Renal pelvis (tissue), 12 donors: ENCODE measurements at places on chromosomes 4 and X. TPM values are rescaled to one million over a fixed set of nuclear protein-coding genes. Genes with fewer than 3 reads are reported as not detected.

DNA sequence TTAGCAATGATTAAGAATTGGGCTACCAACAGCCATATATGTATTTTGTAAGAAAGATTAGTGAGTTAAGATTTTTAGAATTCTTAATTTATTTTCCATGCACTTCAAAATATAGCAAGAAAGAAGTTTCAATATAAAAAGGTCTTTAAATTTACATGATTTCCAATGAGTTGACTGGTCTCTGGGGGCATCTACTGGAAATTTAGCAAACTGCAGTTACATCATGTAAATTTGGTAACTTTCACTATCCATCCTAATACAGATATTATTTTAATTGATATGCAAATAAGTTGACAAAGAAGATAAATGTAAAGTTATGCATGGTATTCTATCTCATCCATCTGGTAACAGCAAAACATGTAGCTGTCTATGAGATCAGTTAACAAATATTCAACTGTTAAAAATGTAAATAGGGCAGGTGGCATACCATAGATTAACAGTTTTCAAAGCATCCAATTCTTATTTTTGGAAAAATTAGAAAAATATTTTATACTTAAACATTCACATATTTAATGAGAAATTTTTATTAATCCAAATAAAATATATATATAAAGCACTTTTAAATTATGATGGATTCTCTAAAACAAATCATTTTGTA lies 29.1 kb downstream of the TTC29 start:
- peak; percentile 30 for DNase-seq

GRCh38 chr4:121299367-121299766 lies 81.5 kb downstream of the QRFPR start:
- DNase-seq, result no peak

DNA sequence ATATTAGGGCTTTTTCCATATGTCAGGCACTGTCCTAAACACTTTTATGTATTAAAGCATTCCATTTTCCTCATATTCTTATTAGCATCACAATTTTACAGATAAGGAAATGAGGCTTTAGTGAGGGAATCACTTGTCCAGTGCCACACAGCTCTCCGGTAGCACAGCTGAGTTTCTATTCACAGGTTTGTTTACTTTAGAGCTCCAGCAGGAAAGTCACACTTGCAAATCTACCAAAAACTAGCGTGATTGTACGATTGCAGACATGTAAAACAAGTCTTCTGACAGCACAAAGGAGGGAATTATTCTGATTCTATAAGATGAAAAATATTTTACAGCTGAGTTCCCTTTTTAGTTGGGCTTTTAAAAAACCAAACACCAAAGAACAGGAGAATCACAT lies 472.1 kb downstream of the TMA16 start:
- no peak for DNase-seq

GRCh38 chr4:185179488-185179887 lies 24.3 kb downstream of the CFAP97 start:
- no peak for DNase-seq

The CT83 gene
- polyA plus RNA-seq, result not detected

GRCh38 chr4:159096434-159096833 lies 6.4 kb upstream of the RAPGEF2 start:
- no peak for DNase-seq

The HERC5 gene
- polyA plus RNA-seq, result 3.9 TPM

The HMGN5 gene
- 56.1 TPM for polyA plus RNA-seq

DNA sequence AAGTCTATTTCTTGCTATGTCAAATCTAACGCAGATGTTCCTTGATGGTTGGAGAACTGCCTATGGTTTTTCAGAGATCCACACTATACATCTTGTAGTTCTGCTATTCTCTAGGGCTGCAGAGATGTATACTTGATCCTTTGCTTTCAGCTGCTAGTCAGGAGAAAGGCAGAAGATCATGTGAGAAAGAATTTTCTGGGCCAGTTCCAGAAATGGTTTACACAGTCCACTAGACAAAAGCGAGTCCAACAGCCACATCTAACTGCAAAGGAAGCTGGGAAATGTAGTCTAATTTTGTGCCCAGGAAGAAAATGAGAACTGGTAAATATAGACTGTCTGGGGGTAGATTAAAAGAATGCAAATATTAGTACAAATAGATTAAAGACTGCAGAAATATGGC lies 394.3 kb upstream of the SLIT2 start:
- peak; percentile 5 for DNase-seq

DNA sequence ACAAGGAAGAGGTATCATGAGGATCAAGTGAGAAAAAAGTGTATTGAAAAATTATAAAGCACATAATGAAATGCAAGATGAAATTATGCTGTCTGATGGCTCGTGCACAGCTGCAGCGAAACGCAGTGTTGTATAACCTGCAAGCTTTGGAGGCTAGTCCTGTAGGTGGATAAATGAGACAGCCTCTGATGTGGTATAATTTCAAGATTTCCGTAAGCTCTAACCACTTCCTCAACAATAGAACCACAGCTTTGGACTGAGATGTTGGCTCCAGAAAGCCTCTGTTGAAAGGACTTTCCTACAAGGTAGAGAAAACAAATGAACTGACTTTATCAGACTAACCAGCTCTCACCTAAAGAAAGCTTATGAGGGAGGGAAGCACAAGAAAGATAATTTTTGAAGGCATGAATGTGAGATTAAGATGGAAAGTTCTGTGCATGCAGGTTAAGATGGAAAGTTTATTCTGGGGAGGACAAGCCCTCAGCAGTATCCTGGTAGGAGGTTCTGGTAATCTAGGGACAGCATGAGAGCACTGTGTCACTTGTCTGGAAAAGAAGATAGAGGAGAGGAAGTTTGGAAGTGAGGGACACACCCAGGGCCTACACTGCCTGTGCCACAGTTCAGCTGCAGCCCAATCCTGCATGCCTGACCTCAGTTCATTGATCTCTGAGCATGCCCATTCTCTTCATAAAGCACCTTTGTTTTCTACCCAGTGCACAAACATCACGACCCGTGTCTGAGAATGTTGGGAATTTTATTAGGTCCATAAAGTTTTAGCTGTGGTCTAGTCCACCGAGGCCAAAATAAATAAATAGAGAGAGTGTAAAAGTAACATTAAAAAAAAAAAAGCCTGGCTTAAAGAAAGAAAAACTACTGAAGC lies 161.5 kb upstream of the SFRP2 start:
- DNase-seq, result peak; percentile 55

DNA sequence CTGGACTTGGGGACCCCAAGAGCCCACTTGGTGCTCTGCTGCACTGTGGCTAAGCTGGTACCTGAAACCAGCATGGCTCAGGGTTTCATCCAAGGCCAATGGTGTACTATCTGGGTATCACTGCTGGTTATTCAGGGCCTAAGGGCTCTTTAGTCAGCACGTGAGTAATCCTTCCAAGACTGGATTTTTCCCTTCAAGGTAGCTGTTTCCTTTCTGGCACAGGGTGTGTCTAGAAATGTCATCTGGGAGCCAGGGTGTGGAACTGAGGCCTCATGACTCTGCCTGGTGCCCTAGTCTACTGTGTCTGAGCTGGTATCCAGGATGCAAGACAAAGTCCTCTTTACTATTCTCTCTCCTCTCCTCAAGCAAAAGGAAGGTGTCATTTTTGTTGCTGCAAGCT lies 99.0 kb upstream of the QRFPR start:
- no peak for DNase-seq

The CTAG2 gene
- not detected for polyA plus RNA-seq

The MAGIX gene
- polyA plus RNA-seq, result 8.8 TPM

DNA sequence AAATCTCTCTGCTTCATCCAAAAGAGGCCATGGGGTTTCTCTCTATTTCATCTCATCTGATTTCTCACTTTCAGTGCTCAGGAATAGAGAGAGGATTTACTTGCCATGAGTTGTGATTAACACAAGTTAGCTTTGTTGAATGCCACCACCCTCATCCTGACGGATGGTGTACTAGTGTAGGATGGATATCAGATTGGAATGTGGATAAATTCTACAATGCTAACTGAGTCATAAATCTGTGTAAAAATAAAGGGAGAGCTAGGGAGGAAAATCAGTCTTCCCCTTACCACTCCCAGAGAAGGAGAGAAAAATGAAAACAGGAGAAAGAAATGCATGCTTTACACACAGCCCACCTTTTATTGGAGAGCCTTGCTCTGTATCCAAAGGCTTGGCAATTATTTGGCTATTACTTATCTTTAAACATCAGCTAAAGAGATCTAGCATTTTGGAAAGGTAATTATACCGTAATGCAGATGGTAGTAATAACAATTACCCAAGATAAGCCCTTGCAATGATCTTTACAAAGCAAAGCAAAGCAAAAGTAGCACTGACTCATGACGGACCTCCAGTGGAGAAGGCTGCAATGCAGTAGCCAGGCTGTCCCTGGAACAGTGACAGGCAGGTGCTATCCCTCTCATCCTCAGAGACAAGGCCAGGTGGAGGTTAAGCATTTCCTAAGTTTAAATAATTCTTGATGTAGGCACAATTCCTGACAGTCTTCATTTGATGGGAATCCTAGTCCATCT lies 306.3 kb upstream of the PPARGC1A start:
- DNase-seq, result no peak

DNA sequence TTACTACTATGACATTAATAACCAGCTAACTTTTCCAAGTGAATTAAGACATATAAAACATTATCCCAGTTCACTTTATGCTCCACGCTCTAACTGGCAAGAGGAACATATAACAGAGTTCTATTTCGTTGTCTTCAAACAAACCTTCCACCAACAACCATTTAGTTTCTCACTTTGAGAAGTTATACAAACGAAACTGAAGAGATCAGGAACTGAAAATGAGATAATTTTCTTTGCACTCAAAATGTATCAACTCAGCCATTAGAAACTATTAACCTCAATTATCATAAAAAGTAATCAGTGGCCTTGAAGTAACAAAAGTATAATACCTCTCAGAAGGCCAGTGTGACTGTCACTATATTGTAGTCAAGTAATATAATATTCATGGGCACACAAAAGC lies 70.1 kb downstream of the CHM start:
- DNase-seq, result no peak

The TMEM150C gene
- polyA plus RNA-seq, result 21.9 TPM

The PRKX gene
- 18.4 TPM for polyA plus RNA-seq

The PIR gene
- polyA plus RNA-seq, result 4.2 TPM

GRCh38 chrX:110420771-110421499 lies 62.3 kb downstream of the RTL9 start:
- no peak for DNase-seq
